Iris pigment epithelial cell (primary cell): ENCODE measurements at places on chromosomes 11 and 22.

DNA sequence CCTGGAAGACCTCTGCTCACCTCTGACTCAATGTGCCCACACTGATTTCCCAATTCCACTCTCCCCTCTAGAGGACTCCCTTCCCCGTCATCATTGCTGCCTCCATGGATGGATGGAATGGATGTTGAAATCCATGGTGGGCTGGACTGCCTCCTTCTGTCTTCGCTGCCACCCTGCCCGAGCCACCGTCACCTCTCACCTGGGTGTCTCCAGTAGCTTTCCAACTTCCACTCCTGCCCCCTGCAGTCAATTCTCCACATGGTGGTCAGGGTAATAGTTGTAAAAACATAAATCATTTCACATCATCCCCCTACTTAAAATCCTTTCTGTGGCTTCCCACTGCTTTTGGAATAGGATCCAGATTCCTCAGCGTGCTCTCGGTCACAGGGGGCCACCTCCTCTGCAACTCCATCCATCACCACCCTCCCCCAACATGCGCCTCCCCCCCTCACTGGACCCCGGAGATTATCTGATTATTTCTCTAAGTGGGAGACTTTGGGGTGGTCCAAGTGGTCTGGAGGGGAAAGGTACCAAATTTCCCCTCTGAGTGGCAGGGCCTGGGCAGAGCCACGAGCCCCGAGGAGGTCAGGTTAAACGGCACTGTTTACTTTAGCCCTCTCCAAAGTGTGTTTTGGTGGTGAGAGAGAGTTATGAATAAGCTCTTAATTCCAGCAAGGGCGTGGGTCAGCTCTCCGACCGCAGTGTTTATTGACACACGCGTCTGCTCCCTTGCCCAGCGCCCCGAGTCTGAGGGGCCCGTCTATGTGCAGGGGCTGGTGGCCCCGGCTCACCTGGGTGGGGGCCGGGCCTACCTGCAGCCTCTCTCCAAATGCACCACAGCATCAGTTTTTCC, 313.7 kb downstream of the MN1 start:
- DNase-seq, result peak; percentile 77

DNA sequence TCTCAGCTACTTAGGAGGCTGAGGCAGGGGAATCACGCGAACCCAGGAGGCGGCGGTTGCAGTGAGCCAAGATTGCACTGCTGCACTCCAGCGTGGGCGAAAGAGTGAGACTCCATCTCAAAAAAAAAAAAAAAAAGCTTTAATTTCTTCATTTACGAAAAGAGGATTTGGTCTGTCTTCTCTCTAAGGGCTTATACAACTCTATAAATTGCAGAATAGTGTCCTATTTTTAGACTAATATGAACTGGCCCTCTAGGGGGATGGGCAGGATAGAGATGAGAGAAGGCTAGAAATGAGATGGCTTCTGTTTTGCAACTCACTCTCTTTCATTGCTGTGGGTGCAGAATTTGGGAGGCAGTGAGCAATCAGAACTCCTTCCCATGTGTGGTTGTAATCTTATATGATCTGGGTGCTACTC, 11.3 kb downstream of the MAML2 start:
- no peak for DNase-seq

GRCh38 chr11:75165721-75166120, 14.8 kb downstream of the SLCO2B1 start:
- no peak for DNase-seq

- DNase-seq, result peak; percentile 96
Observed at GRCh38 chr11:103609117-103610066, 427.0 kb upstream of the DDI1 start.

DNA sequence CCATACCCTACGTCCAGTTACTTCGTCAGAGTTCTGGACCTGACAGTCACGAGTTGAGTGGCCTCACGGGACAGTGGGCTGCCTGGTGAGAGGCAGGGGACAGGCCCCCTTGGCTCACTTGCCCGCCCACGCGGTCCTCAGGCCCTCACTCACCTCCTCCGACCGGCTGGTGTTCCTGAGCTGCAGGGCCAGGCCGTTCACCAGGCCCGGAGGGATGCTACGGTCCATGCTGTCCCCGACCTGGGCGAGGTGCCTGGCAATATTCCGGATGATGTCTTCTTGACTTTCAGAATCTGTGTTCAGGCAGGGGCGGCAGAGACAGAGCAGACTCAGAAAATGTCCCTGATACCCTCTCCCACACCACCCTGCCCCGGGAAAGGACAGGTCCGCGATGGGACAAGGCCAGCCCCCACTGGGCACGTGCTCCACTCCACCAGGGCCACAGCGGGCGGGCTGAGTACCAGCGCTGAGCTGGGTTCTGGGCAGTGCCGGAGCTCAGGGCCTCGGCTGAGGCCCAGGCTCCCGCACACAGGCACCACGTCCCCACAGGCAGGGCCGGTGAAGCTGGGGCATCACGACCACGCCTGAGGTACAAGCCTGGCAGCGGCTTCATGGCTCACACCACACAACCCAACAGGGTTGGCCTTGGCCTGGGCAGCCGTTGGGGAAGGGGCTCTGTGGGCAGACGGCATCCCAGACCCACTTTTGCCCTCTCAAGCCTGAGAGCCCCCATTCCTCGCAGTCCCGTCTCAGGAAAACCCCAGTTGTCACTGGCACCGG, 34.9 kb downstream of the BID start:
- no peak for DNase-seq

DNA sequence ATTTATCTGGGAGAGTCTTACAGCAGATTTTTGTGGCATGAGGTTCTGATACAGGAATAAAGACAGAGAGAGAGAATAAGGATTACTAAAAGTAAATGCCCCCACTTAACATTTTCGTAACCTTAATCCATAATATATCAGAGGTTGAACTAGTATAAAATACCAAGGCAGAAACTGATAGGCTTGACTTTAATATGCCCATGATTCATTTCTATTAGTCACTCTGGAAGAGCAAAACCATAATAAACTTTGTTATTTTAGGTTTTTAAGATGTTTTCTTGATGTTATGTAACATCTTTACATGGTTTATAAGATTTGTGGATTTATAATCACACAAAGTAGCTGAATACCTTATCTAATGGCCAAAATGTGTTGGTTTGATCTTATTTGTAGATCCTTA, 19.1 kb downstream of the GUCY1A2 start:
- no peak for DNase-seq

DNA sequence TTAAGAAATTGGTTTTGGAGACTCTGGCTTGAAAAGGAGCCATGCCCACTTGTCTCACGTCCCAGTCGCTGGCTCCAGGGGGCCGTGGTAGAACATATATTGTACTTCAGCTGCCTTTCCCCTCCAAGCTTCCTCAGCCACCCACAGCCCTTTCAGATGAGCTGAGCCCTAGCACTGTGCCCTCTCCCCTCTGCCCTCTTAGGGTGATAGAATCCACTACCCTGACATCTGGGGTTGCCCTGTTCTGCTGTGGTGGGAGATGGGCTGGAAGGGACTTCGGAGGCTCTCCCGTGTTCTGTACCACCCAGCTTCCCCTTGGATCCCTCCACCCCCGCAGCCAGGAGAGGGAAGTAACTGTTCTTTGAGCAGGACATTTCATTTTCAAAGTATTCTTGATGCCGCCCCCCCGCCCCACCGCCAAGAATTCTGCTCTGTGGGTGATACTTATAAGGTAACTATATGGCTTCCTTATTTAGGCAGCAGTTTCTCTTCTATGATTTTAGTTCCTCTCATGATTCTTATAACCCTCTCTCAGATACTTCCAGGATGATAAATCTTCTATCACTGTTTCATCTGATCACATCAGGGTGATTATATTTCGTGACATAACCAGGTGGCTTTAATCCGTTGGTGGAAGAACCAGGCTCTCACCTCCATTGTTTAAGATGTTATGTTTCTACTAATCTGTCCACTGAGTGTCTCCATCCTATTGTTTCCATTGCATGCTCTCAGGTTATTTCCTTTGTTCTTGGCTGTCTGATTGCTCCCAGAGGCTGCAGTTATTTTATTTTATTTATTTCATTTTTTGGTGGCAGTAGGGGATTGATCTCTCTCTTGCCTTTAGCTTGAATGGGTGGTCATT, 24.1 kb downstream of the ZBTB16 start:
- DNase-seq, result no peak

- DNase-seq, result no peak
Observed at GRCh38 chr11:24344222-24344621, 152.6 kb upstream of the LUZP2 start.

DNA sequence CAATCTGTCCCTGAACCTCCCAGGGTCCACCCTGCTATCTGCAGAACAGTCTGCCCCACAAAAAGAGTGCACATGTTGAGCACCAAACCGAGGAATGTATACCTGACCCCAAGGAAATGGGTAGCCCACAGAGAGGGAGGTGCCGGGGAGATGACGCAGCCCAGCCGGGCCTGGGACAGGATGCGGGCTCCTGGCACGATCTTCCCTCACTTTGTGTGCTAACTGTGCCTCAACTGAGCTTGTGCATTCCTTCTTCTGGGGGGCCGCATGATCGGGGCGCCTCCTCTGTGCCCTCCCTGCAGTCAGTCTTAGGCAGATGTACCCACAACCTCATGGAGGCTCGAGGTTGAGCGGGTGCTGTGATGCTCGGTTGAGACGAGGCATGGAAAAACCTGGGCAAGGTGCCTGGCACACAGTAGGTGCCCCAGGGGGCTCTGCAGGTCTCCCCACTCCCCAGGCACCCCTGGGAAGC, 2.4 kb downstream of the GAS2L1 start:
- DNase-seq, result peak; percentile 73
